SIG-M5 (cell line): ENCODE measurements at places on chromosomes 16 and 17.

DNA sequence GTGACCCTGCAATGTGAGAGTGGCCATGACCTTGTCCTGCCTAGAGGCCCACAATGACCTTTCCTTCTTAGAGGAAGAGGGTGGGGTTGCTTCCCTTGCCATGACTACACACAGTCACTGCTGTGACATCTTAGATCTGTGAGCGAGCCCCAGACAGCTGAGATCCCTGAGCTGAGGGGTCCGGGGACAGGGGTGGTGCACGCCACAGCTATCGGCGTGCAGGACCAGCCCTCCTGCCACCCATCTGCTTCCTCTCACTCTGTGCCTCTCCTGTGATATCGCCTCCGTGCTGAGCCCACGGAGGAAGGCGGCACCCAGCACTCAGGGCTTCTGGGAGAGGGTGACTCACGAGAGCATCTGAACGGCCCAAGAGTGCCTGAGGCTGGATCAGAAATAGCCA, 35.2 kb downstream of the KIAA0513 start:
- no peak for DNase-seq

DNA sequence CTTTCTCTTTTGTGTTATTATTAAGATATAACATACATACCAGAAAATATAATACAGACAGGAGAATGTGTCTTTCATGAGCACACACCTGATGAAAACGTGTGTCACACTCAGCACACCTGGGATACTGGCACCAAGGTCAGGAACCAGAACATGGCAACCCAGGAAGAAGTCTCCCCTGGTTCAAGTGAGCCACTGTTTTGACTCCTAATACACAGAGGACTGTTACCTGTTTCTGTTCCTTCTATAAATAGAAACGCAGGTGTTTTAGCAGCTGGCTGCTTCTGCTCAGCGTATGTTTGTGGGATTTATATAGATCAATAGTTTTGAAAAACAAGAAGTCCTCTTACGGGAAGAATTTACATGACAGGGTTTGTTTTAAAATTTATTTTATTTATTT, 3.5 kb downstream of the SEC14L1 start:
- no peak for DNase-seq

DNA sequence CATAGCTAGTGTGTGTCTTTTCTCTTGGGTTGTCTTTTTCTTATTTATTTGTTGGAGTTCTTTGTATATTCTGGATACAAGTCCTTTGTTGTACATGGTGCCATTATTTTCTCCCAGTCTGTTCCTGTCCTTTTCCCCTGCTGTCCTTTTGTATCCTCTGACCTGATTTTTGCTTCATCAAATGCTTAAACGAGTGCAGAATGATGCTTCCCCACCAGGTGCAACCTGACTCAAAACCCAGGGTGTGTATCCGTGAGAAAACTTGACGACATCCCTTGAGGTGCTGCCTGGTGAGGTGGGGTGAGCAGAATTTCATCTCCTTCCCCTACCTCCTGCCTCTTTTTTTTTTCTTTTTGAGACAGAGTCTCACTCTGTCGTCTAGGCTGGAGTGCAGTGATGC, 88.6 kb downstream of the NTN1 start:
- no peak for DNase-seq

DNA sequence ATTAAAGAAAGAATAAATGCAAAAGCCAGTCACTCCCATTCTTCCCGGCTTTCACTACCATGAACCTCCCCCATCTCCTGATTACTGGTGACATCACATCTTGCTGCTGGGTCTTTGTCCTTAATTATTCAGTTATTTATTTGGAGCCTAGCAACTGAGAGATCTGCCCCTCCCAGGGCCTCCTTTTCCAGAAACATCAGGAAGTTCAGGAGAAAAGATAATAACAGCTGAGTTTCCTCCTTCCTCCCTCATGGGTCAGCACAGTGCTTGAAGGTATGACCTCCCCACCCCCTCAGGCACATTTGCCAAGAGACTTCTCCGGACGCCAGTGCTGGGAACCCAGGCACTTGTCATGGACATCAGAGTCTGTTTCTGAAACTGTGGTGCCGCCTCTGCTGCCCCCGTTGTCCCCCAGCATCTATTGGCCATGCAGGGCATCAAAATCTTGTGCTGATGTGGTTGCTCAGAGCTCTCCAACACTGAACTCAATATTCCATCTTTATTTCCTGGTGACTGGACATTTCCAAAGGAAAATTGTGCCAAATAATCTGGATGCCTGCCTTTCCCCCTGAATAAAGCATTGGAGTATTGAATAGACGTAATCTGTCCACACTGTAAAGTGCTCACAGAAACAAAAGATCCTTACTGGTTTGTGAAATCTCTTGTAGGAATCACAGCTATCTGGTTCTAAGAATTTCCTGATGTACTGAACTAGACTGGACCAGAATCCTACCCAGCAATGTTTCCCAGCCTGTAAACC, 71.8 kb downstream of the ZNF18 start:
- no peak for DNase-seq

DNA sequence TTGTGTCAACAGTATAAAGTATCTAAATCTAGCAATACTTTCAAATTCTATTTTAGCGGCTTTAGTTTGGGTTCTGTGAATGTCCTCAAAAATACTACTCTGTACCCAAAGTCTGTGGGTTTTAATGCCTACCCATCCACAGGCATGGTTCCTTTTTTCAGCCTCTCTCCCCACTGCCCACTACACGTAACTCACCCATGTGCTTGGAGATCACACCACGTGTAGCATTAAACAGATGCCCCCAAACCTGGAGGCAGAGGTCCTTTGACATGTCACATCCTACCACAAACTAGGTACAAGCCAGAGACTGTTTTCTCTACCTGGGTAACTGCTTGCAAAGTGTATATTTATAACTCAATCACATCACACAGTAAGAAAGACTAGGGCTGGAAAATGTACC, 5.4 kb downstream of the DYNC1LI2 start:
- no peak for DNase-seq
